WTC11 (cell line): ENCODE measurements at places on chromosomes 1 and 21. TPM values are rescaled to one million over a fixed set of nuclear protein-coding genes. Genes with fewer than 3 reads are reported as not detected.

- H3K4me3 ChIP-seq: no peak overlapping the region
- no peak for DNase-seq
- H3K27me3 ChIP-seq: no peaks in the 10 kb centered on the region; the same call in 1 of the 2 replicates
- H3K36me3 ChIP-seq: no peaks in the 10 kb centered on the region
- H3K4me1 ChIP-seq: peaks cover 17% of the 10 kb centered on the region
These were observed 77.2 kb upstream of the TARDBP start for GRCh38 chr1:10935246-10935645.

GRCh38 chr1:203269654-203270020, 35.7 kb upstream of the BTG2 start:
- H3K4me3 ChIP-seq: no peak overlapping the region
- H3K36me3 ChIP-seq: no peaks in the 10 kb centered on the region
- H3K27me3 ChIP-seq: peaks cover 22% of the 10 kb centered on the region
- no peak for DNase-seq

- peaks cover 37% of the 10 kb centered on the region for H3K4me1 ChIP-seq
- DNase-seq: no peak
- H3K27ac ChIP-seq: peak overlapping the region; percentile 2; the same call in 1 of the 2 replicates
- H3K4me3 ChIP-seq: no peak overlapping the region
These were observed 236.2 kb downstream of the NFIA start for GRCh38 chr1:61318319-61319125.

GRCh38 chr1:1306661-1307260, 969 bp downstream of the ACAP3 start:
- 0 out of 2 replicates have a peak overlapping the region, but pooled peaks have one; percentile 32 for H3K27ac ChIP-seq
- no peak for DNase-seq
- peaks cover 21% of the 10 kb centered on the region for H3K4me1 ChIP-seq
- peak overlapping the region; percentile 71 for H3K4me3 ChIP-seq

Gene PTAFR
- total RNA-seq: 1.8 to 2.6 TPM (median 1.9 TPM) in 3 replicates

DNA sequence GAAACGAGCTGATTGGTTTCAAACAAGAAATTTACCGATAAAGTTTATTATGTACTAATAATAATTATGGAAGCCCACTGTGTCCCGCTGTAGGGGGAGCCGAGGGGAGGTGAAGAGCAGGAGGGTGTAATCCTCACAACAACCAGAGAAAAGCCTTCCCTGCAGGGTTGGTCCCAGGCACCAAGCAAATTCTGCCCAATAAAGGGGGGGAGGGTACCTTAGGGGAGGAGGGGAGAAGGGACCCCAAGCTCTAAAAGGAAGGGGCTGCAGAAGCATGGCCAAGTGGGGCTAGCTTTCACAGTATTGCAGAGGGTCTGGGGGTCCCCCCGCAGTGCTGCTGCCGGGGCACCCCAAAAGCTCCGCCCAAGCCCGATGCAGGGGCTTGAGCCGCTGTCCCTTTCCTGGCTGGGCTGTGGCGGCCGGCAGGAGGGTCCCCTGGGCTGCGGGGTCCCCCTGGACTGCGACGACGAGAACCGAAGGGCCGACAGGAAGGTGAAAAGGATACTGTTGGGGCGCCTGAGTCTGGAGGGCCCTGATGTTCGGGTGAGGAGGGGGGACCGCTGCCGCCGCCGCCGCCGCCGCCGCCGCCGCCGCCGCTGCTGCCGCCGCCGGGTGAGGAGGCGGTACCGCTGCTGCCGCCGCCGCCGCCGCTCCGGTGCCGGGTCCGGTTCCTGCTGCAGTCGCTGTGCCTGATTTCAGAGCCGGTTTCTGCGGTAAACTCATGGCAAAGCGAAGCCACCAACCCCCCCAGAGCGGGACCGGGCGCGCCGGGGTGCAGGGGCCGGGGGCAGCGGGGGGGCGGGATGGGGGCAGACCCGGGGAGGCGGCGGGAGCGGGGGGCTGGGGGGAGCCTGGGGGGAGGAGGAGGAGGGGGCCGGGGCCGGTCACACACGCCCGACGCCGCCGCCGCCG, 771 bp downstream of the EIF4G3 start:
- peaks cover 29% of the 10 kb centered on the region for H3K27me3 ChIP-seq
- H3K4me3 ChIP-seq: peak overlapping the region; percentile 82
- peaks cover 18% of the 10 kb centered on the region for H3K4me1 ChIP-seq
- peaks cover 11% of the 10 kb centered on the region for H3K36me3 ChIP-seq
- DNase-seq: peak; percentile 35

- H3K4me3 ChIP-seq: peak within 1 kb of the TSS; percentile 86
- H3K27me3 ChIP-seq: peaks cover 11% of the 10 kb centered on the region
- peaks cover 54% of the 10 kb centered on the region for H3K4me1 ChIP-seq
- peak; percentile 88 for DNase-seq
- no peaks in the 10 kb centered on the region for H3K36me3 ChIP-seq
- H3K27ac ChIP-seq: peak within 1 kb of the TSS; percentile 78
These were observed at the start of gene RCAN3 for GRCh38 chr1:24502709-24503058. TSS of gene RCAN3 (plus strand) at chr1:24502836. CDS start at chr1:24514373, 11,537 bp downstream.

Gene KCNA3
- total RNA-seq: 1.1 to 1.2 TPM (median 1.2 TPM) in 3 replicates

GRCh38 chr21:41763398-41763931, 3.4 kb downstream of the RIPK4 start:
- peaks cover 73% of the 10 kb centered on the region for H3K27me3 ChIP-seq
- peak overlapping the region; percentile 82 for H3K4me3 ChIP-seq
- H3K36me3 ChIP-seq: no peaks in the 10 kb centered on the region
- peak; percentile 46 for DNase-seq
- peak overlapping the region; percentile 89 for H3K27ac ChIP-seq
- peaks cover 84% of the 10 kb centered on the region for H3K4me1 ChIP-seq

Gene SAMSN1
- total RNA-seq: 1.0 to 1.3 TPM (median 1.2 TPM) in 3 replicates

Gene TMEM269
- 0.57 to 0.85 TPM (median 0.73 TPM) in 3 replicates for total RNA-seq

DNA sequence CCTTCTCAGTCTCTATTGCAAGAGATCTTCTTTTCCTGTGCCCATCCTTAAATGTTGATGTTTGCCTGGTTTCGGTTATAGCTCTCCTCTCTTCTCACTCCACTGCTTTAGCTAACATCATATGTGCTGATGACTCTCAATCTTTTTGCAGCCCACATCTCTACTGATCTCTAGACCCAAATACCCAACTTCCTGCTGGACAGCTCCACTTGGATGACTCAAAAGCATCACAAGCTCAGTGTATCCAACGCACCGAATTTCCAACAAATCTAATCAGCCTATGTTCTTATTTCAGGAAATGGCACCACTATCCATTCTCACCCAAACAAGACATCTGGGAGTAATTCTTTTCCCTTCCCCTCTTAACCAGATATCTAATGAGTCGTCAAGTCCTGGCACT, 79.1 kb upstream of the ARTN start:
- no peaks in the 10 kb centered on the region; the same call in 1 of the 2 replicates for H3K27me3 ChIP-seq
- H3K36me3 ChIP-seq: no peaks in the 10 kb centered on the region
- H3K27ac ChIP-seq: no peak overlapping the region
- H3K4me1 ChIP-seq: peaks cover 16% of the 10 kb centered on the region

Gene MSH4
- total RNA-seq: 0.27 to 0.33 TPM (median 0.30 TPM) in 3 replicates

Gene ODF2L
- total RNA-seq: 24.4 to 31.0 TPM (median 30.2 TPM) in 3 replicates

- H3K36me3 ChIP-seq: peaks cover 14% of the 10 kb centered on the region
- peaks cover 22% of the 10 kb centered on the region for H3K4me1 ChIP-seq
- H3K27me3 ChIP-seq: no peaks in the 10 kb centered on the region
These were observed 183.5 kb downstream of the PATJ start for GRCh38 chr1:61925591-61926298.

Gene PRDM15
- total RNA-seq: 10.3 to 12.9 TPM (median 12.2 TPM) in 3 replicates
